ENCODE measurements at places on chromosomes 11 and 22.

- no peak for DNase-seq
These were observed 114.8 kb upstream of the FIBIN start for GRCh38 chr11:26878959-26879581.

- DNase-seq: peak; percentile 84
These were observed 716 bp upstream of the DDB2 start for GRCh38 chr11:47213950-47214565.

GRCh38 chr11:16778286-16778685, 39.8 kb downstream of the C11orf58 start:
- no peak for DNase-seq

- DNase-seq: peak; percentile 95
These were observed 85.3 kb upstream of the SYT13 start for GRCh38 chr11:45371251-45372115.

Data from eye (tissue), 1 donor.